Activated CD4-positive, CD25-positive, alpha-beta regulatory T cell treated with anti-CD3 and anti-CD28 coated beads, Interleukin-2, amount 50 U/mL, for 16 hours (primary cell): ENCODE measurements at places on chromosomes 16 and 17.

DNA sequence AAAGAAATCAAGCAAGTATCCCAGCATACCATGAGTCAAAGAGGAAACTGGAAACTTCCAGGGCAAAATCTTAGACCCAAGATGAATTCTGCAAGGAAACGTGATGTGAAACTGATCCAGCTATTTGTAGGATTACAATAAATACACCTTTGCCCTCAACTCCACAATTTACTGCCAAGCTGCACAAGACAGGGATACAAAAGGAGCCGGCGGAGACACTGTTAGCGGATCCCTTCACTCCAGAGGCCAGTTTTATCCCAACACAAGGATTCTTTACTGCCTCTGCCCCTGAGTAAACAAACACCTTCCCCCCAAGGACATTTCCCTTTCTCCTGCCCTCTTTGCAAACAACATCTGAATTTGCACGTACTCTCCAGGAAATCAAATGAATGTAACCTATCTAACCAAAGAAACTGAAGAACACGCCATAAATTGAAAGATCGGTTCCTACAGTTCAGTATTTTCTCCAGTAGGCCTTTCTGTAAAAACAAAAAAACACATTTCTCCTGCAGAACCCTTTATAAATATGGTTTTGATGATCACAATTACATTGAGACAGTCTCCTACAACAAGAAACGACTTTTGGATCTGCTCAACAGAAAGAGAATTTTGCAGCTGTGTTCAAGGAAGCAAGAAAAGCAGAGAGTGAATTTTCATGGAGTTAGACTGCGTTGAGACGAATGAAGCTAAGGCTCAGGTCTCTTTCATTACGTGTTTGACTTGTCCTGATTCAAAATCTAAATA lies 1.4 kb upstream of the CBX2 start:
- DNase-seq, result no peak

DNA sequence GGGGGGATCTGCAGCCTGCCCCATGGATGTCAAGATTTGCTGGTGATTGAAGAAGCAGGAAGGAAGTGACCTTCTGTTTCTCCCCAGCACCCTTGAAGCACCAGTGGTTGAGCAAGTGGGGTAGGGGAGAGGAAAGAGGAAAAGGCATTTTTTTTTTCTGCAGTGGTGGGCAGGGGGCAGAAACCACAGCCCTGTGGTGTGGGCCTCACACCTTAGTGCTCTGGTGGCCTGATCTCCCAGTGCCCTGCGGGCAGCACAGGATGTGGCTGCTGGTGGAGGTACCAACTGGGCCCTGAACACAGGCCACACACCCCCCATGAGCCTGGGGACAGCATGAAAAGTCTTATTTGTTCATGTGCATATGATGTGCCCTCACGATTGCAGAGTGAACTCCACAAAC lies 7.1 kb downstream of the ITGAD start:
- DNase-seq, result no peak

GRCh38 chr17:43011728-43012472 lies 5.3 kb downstream of the IFI35 start:
- no peak for DNase-seq

DNA sequence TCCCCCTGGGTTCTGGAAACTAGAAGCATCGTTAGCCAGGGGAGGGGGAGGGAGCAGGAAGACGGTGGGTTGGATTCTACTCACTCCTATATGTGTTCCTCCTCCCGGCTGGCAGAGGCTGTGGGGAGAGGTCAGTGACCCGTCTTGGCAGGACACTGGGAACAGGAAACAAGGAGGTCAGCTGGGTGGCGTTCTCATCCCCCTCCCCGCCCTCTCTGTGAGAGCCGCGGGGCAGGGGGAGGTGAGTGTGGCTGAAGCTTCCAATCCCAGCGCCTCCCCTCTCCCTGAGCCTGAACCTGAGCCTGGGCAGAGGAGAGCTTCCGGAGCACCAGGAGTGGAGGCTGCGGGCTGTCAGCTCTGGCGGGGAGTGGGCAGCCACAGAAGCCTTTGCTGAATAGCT lies 12.5 kb downstream of the GPRC5C start:
- no peak for DNase-seq

DNA sequence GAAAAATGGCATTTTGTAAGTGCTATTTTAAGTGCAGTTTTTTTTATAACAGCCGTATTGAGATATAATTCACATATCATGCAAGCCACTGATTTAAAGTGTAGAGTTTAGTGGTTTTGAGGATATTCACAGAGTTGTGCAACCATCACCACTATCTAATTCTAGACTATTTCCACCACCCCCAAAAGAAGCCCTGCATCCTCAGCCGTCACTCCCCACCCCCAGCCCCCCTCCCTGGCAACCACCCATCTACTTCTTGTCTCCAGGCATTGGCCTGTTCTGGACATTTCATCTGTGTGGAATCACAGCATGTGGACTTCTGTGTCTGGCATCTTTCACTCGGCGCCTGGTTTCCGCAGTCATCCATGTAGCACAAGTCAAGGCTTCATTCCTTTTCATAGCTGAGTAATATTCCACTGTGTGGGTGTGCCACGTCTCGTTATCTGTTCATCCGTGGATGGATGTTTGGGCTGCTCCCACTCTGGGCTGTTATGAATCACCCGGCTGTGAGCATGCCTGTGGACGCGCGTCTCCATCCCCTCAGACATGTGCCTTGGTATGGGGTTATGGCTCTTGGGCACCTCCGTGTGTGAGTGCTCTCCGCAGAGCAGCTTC lies 138.4 kb upstream of the CIBAR2 start:
- DNase-seq, result no peak

- DNase-seq, result no peak
Observed at GRCh38 chr16:26155221-26155620, 463.5 kb downstream of the HS3ST4 start.
